ENCODE measurements at places on chromosomes 1 and 21.

GRCh38 chr1:13703558-13704490 is 3.8 kb downstream of the PRDM2 start:
- DNase-seq: no peak

- no peak for DNase-seq
Observed at GRCh38 chr1:67308136-67308535, 463 bp downstream of the IL12RB2 start.

DNA sequence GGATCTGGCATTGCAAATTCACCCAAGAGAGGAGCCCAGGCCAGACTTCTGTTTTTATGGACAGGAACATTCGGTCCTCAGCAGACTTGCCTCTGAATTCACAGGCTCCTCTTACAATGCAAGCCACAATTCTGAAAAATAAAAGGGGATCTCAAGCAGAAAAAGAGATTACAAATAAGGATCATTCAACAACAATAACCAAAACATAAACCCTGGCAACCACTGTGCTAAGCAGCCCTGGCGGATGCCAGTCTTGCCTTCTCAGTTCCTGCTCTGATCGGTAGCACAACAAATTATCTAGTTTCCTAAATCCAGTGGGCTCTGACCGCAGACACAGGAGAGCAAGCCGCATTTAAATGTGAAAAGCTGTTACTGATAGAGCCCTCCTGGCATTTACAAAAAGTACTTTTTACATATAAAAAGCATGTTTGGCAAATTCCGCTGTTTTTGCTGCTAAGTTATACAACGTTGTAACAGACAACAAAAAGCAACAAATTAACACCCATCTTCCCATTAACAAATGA is 123.4 kb upstream of the FOXD3 start:
- no peak for DNase-seq

GRCh38 chr1:154533952-154534844 is 24.3 kb downstream of the UBE2Q1 start:
- peak; percentile 11 for DNase-seq

DNA sequence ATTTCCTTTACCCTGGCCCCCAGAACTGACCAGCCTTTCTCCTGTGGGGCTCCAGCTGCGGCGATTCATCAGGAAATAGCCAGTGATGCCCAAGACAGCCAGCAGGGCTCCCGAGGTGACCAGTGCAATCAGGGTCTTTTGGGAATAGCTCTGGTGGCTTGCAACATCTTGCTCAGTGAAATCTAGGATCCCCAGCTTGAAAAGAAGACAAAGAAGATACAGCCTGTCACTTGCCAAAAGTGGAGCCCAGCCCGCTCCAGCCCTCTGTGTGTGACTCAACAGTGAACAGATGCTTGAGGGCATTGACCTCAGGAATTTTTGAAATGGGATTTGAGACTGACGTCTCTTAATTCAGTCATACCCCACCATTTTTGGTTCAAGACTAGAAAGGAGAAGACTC is 22.3 kb downstream of the CD34 start:
- DNase-seq: peak; percentile 65

DNA sequence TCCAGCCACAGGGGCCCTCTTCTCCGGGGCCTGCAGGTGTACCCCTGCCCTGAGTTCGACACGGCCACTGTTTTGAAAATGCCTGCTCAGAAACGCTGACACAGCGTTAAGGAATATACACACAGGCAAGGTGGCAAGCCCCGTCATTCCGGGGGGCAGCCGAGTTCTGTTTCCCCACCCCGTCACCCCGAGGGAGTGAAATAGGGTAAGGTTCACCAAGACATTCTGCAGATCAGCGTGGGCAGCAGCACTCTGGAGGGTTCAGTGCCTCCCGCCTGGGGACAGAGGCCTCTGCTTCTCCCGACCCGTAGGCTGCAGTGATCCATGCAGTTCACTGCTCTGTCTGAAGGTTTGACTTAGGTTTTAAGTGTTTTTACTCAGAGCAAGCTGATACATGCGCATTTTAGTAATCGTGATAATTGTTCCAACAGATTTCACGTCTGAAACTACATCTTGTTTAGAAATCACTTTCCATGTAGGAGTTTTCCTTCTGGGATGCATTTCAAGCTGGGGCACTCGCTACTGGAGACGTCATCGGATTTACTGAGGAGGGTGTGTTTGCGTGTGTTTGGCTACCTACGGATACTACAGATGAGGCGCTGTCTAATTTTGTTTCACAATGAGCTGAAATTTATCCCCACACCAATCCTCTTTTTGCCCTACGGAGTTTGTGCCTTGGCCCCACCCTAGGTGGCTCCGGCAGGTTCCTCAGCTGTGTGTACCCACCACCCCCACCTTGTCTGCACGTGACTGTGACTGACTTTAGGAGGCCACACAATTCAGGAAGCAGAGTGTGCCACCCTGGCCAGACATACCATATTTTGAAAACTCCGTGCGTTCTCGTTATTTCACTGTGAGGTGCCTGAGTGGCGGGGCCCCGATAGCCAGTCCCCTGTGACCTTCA is 63.5 kb downstream of the AGPAT3 start:
- DNase-seq: no peak

GRCh38 chr1:83839566-83840173 is 159.3 kb downstream of the TTLL7 start:
- DNase-seq: peak; percentile 74

- peak; percentile 62 for DNase-seq
Observed at GRCh38 chr1:163410073-163410999, 88.6 kb downstream of the NUF2 start.

GRCh38 chr1:24406788-24407187 is 6.8 kb downstream of the STPG1 start:
- no peak for DNase-seq

GRCh38 chr1:169570172-169570574 is 16.1 kb downstream of the F5 start:
- DNase-seq: no peak

- DNase-seq: peak; percentile 88
Observed at GRCh38 chr1:37574834-37575480, 18.2 kb downstream of the DNALI1 start.

GRCh38 chr1:90561911-90562310 is 155.2 kb downstream of the BARHL2 start:
- DNase-seq: no peak

- DNase-seq: no peak
Observed at GRCh38 chr1:226754793-226755533, 15.9 kb upstream of the ITPKB start.

DNA sequence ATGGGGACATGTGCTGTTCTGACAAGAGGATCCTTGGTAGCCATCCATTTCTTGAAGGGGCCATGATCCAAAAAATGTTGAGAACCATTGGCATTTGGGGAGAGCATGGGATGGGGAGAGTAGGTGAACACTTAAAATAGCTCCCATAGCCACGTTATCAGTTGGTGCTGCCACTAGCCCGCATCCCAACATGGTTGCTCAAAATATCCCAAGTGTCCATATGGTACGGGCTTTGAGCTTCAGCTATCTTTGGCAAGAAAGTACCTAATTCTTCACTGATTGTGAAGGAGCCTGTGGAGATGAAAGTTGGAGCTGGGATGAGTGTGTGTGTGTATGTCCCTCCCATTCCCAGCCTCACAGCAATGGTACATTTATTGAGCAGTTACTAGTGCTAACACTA is 3.1 kb upstream of the ZNF648 start:
- DNase-seq: no peak

GRCh38 chr1:31586376-31587327 is 10.3 kb downstream of the TINAGL1 start:
- DNase-seq: no peak

DNA sequence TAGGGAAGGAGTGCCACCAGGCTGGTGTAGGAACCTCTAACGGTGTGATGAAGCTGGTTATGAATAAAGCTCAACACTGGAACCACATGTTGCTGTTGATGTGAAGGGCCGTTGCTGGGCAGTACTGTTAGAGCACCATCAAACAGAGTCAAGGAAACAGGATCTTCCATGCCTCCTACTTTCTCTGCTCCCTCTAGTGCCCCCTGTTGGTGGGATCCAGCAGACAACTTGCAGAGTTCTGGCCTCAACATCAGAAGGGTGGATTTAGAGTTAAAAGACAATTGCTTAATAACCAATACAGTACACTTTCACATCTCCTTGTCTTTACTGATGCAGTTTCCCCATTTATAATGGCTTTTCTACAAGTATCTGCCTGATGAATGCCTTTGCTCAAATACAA is 336.4 kb downstream of the NTNG1 start:
- no peak for DNase-seq

DNA sequence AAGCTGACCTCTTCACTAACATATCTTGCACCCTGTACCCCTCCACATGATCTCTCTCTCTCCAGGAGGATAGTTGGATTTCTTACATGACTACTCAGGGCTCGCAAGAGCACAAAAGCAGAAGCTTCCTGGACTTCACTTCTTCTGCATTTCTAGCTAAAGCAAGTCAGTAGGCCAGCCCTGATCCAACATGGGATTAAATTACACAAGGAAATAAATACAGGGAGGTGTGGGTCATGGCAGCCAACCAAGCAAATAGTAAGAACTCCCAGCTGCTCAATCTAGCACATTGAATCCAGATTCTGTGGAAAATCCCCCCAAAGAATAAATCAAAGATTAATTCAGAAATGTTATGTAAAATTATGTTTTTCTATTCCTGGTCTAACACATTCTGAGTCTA is 33.3 kb downstream of the KLHDC7A start:
- no peak for DNase-seq

GRCh38 chr1:110756506-110756905 is 81.8 kb upstream of the KCNA3 start:
- no peak for DNase-seq

- no peak for DNase-seq
Observed at GRCh38 chr1:12369258-12369657, 139.4 kb downstream of the VPS13D start.

DNA sequence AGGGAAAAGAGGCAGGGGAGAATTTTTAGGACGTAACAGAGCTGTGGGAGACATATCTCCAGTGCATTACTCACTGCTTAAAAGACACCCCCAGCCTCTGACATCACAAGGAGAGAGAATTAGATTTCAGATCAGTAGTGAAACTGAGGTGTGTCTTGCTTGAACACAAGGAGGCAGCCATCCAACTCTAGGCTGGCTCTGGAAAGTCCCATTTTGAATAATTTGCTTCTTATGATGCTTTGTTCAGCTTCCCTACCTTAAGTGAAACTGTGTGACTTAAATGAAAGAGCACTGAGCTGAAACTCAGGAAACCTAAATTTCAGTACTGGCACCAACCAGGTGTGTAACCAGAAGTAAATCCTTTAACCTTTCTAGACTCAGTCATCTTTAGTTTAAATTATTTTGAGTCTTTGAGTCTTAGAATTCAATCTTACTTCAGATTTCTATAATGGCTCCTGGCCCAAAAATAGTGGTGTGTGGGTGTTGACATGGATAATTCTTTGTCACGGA is 251.6 kb upstream of the SGIP1 start:
- peak; percentile 85 for DNase-seq
